NCI-H1436 treated with DMSO at 0.1 percent for 48 hours (cell line): ENCODE measurements at places on chromosomes 5 and 9.

DNA sequence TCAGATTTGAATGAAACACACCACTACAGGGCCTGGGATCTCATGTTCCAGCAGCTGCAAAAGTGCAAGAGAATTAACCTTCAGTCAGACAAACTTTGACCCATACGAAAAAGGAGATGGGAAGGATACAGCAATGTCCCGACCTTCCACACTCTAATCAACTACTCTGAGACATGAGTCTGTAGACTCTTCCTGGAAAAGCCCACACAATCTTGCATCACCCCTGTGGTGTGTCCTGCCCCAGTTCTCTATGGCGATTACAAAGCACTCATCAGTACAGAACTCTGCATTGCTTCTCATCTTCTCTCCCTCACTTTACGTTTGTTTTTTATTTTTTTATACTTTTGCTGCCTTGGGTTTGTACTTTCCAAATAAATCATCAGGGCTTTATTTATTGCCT lies 241.0 kb upstream of the KIF2A start:
- no peak for DNase-seq

DNA sequence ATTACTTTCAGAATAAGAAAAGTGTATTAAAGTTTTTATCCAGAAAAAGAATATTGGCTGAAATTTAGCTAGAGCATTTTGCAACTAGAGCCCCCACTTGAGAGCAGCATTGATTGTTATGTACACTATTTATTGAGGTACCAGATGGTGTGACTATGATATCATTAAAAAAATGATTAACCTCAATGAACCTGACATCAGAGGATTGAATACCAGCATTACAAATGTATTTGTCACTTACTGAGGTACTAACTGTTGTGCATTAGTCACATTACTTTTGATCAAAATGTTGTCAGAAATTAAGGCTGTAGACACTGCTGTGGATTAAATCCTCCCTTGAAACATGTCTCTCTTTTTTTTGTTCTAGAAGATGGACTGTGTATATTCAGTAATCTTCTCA lies 127.8 kb upstream of the DHFR start:
- DNase-seq = no peak

- DNase-seq = no peak
Measured at GRCh38 chr9:90787771-90788460, 13.7 kb upstream of the SYK start.

GRCh38 chr9:91282292-91282691 lies 79.4 kb downstream of the AUH start:
- DNase-seq = no peak

DNA sequence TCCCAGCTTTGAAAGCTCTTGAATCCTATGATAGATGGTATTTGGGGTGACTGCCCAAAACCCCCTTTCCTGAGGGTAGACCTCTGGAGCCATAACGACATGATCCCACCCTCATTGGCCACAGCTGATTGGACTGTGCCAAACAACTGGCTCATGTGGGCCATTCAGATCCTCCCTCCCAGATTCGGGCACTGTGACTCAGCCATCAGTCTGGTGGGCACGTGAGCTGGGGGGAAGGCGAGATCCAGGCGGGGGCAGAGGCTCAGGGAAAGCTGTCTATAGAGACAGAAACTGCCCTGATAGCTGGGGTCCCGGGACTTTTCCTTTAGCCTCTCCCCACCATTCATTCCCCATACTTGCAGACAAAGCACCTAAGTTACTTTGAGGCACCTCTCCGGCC lies 15.1 kb upstream of the NCS1 start:
- no peak for DNase-seq

GRCh38 chr5:137665678-137666460 lies 70.0 kb downstream of the KLHL3 start:
- DNase-seq = no peak

- DNase-seq = no peak
Measured at GRCh38 chr5:7320701-7321301, 75.1 kb upstream of the ADCY2 start.

DNA sequence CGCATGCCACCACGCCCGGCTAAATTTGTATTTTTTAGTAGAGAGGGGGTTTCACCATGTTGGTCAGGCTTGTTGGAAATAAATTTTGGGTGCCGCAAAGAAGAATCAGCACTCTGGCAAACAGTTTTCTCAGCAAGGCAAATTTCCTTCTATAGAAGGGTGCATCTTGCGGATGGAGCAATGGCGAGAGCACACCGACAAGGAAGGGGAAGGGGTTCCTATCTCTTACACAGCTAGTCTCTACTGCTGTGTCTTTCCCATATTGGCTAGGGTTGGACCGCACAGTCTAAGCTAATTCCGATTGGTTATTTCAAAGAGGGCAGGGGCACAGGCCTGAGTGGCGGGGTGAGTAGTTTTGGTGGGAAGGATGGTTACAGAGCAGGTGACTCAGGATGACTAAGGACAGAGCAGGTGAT lies 707 bp downstream of the GTF3C5 start:
- no peak for DNase-seq

- no peak for DNase-seq
Measured at GRCh38 chr9:135392511-135392910, 87.1 kb upstream of the PPP1R26 start.

GRCh38 chr5:83011985-83012384 lies 65.2 kb downstream of the TMEM167A start:
- no peak for DNase-seq

DNA sequence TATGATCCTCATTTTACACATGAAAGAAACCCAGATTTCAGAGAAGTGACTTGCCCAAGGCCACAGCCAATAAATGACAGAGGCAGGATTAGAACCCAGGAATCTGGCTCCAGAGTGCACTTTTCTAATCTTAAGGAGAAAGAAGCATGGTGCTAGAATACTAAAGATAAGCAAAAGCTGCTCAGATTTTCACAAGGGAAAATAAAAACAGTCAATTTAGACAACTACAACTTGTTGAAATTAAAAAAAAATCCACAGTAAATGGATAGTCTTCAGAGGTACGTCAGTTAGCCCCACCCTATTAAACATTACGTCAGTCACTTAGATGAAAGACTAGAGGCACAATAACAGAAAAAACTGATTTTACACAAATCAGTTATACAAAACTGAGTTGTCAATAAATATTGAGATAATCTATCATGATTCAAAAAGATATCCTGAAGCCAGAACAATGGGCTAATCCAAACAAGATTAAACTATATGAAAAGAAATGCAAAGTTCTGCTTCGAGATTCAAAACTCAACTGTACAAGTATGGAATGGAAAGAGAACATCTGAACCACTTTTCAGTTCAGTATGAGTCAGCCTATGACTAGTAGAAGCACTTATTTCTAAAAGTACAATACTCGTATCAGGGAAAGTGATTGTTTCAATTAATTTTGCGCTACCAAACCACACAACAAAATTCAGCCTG lies 9.3 kb downstream of the TMEM245 start:
- DNase-seq = no peak

GRCh38 chr5:6772886-6773285 lies 59.7 kb downstream of the TENT4A start:
- peak; percentile 4 for DNase-seq

DNA sequence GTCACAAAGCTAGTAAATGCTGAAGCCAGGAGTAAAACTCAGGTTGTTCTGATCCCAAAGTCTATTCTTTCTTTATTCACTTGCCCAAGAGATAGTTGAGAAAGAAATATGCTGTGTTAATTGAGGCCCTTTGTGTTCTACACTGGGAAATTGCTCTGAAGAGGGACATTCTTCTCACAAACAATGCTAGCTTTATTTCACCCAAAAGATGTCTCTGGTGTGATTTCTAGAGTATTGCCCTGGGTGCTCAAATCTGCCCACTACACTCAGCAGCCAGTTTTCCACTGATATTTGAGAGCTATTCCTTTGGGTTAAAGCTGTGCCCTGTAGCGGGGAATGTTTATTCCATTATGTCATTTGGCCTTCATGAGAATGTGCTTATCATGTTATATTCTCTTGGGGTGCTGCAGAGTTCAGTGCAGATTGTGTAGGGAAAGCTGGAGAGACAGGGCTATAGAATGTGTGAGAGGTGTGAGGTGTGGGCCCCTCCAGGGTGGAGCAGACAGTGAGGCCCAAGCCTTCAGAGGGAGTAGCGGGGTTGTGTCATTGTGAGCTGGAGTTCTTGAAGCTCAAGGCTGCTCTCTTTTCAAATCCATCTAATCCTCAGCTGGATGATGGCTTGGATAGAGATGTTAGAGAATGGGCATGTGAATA lies 21.0 kb upstream of the C5orf63 start:
- no peak for DNase-seq

GRCh38 chr9:137302449-137303150 lies 529 bp upstream of the NRARP start:
- no peak for DNase-seq

- no peak for DNase-seq
Measured at GRCh38 chr5:1498623-1499416, 24.9 kb downstream of the LPCAT1 start.

- DNase-seq = no peak
Measured at GRCh38 chr5:154147666-154148065, 42.9 kb upstream of the GALNT10 start.

- DNase-seq = no peak
Measured at GRCh38 chr5:89277816-89278215, 394.8 kb upstream of the MEF2C start.

DNA sequence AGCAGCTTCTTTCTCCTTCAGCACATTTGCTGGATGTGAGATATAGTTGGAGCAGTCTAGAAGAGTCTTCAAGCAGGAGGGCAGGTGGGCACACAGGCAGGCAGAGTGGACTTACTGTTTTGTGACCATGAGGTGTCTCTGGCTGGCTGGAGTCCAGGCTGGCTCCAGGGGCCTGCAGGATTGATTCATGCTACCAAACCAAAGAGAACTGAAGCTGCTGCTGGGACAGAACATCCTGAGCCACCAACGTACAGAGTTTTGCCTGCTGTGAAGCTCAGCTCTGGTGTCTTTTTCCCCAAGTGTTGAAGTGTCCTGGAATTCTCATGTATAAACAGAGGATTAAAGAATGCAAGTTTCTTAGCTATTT lies 45.7 kb downstream of the CYSTM1 start:
- DNase-seq = no peak

GRCh38 chr9:118570066-118570465 lies 799.2 kb downstream of the BRINP1 start:
- DNase-seq = no peak

- DNase-seq = no peak
Measured at GRCh38 chr9:125932746-125933455, 185.7 kb downstream of the PBX3 start.

GRCh38 chr5:105836887-105837286 lies 1833.8 kb downstream of the EFNA5 start:
- DNase-seq = no peak

- DNase-seq = no peak
Measured at GRCh38 chr9:137974746-137975526, 97.4 kb downstream of the CACNA1B start.

DNA sequence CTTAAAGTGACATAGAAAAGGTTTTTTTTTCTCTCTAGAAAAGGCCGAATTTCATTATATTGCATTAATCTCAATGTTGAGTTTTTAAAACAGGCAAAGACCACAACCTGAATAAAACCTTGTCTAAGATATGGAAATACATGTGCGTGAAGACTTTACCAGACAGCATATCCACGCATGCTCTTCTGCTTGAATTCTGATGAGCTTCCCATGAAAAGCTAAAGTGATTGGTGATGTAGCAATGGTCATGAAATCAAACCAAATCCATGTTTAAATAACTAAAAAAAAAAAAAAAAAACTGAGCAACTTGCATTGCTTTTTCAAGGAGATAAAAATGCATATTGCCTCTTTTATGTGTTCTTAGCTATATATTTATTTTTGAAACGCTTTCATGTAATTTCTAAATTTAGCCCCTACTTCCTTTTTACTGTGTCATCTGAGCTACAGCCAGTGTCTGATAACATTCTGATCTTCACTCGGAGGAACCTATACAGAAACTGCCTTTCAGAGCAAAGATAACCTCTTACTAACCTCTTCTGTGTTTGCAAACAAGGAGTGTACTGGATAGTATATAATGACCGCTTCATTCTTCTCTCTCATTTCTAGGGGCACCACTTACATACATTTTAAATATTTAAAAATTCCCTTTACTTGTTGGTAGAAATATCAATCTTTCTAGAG lies 179.1 kb upstream of the GNA14 start:
- no peak for DNase-seq

GRCh38 chr5:168268949-168269936 lies 22.2 kb upstream of the WWC1 start:
- DNase-seq = peak; percentile 10

GRCh38 chr9:129478961-129479630 lies 141.8 kb downstream of the C9orf50 start:
- no peak for DNase-seq

GRCh38 chr5:82862261-82862660 lies 214.9 kb downstream of the TMEM167A start:
- no peak for DNase-seq

DNA sequence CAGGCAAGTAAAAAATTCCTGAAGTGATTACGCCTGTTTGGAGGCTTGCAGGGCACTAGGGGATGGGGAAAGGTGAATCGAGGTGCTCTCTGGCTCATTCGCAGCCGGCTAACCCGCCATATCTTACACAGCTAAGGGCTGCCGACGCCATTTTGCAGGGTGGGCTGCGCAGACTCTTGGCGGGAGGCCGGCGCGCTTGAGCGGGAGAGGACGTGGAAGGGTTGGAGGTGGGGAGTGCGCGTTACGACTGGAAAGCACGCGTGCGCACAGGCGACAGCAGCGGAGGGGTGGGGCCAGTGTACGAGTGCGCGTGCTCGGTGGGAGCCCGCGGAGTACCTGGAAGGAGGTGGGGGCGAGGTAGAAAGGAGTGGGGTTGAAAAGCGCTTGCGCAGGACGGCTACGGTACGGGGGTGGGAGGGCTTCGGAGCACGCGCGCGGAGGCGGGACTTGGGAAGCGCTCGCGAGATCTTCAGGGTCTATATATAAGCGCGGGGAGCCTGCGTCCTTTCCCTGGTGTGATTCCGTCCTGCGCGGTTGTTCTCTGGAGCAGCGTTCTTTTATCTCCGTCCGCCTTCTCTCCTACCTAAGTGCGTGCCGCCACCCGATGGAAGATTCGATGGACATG lies at the start of gene NPM1:
Gene NPM1, plus strand, starts transcription at position 505 of the 625 bp plus-strand sequence. Its CDS starts 100 bp downstream, at position 605.
- DNase-seq = peak; percentile 56

DNA sequence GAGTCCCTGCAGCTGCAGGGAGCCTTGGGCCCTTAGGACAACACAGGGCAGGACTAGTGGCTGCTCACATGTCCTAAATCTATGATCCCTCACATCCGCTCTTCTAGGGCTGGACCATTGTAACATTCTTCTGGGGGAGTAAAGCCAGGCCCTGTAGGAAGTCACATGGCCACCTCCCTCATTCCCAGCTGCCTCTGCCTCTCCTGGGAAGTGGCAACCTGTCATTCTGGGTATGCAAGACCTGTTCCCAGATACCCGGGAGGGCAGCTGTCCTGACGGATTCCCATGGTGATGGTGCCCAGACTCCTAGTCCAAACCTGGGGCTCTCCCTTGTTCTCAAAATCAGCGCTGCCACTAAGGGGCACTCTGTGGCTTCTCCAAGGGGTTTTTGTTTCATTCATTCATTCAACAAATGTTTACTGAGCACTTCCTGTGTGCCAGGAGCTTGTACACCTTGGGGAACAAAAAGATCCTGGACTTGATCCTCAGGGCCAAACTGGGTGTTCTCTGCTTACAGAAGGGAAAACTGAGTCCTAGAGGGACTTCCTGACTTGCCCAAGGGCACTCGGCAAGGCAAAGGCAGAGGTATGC lies 85.6 kb downstream of the PSD2 start:
- DNase-seq = no peak

- DNase-seq = no peak
Measured at GRCh38 chr5:150181027-150181426, 8.8 kb upstream of the SLC6A7 start.

- DNase-seq = no peak
Measured at GRCh38 chr5:108260117-108260857, 121.6 kb downstream of the FBXL17 start.

GRCh38 chr9:91035825-91036208 lies 234.2 kb downstream of the SYK start:
- no peak for DNase-seq

- DNase-seq = no peak
Measured at GRCh38 chr5:124253203-124253810, 493.1 kb downstream of the ZNF608 start.
